NCI-H1092 treated with DMSO at 0.1 percent for 48 hours (cell line): ENCODE measurements at places on chromosomes 3 and 15.

- DNase-seq: no peak
Observed at GRCh38 chr3:127779747-127780146, 42.6 kb downstream of the MGLL start.

GRCh38 chr3:17983106-17983505 lies 240.7 kb upstream of the TBC1D5 start:
- DNase-seq: no peak

DNA sequence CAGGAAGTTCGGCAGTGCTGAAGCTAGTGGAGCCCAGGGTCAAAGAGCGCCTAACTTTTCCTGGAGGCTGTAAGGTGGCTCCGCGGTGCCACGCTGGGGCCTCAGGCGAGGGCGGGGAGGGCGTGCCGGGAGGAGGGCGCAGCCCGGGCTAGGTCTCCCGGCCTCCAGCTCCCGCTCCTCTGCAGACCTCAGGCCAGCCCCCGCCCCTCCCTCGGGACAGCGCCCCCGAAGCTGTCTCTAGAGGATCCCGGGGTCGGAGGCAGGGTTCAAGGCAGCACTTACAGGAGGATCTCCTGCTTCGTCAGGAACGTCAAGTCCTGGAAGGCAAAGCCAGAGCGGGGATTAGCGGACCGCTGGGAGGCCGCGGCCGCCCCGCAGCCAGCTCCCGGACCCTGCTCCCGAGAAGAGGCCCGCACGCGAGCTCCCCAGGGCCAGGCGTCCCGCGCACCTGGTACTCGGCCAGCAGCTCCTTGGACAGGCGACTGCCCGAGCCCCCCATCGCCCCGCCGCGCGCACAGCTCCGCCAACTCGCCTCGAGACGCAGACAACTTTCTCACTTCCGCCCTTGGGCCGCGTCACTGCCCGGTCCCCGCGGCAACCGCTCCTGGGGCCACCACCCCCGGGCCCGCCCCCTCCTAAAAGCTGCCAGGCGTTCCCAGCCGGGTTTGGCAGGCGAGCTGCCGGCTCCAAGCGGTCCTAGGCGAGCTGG lies at the start of gene CIB1:
CIB1 (minus strand) TSS at position 555 of the 709 bp plus-strand sequence; CDS start at position 499, 56 bp downstream.
- DNase-seq: peak; percentile 76

DNA sequence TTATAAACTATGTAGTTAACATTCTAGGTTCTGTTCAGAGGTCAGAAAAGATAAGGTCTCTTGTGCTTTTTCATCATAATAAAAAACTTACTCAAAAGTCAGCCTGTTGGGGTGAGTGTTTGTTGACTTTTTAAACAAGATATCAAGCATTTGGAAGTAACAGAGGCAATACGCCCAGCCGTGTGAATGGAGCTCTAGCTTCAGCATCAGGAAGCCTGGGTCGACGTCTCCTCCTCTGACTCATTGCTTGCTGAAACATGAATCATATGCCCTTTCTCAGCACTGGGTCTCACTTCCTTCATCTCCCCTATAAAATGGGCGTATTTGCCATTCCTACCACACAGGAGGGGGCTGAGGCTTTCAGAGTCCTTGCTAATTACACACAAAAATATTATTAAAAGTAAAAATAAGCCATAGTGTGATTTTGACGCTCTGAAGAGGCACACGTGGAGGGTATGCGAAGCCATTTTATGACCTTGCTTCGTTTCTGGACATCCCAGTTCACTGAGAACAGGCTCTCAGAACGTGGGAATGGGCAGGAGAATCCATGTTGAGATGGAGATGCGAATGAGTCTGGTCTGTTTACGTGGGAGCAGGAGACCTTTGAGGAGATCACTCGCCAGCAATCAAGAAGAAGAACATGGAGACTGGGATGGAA lies 220.8 kb upstream of the TPRG1 start:
- no peak for DNase-seq

DNA sequence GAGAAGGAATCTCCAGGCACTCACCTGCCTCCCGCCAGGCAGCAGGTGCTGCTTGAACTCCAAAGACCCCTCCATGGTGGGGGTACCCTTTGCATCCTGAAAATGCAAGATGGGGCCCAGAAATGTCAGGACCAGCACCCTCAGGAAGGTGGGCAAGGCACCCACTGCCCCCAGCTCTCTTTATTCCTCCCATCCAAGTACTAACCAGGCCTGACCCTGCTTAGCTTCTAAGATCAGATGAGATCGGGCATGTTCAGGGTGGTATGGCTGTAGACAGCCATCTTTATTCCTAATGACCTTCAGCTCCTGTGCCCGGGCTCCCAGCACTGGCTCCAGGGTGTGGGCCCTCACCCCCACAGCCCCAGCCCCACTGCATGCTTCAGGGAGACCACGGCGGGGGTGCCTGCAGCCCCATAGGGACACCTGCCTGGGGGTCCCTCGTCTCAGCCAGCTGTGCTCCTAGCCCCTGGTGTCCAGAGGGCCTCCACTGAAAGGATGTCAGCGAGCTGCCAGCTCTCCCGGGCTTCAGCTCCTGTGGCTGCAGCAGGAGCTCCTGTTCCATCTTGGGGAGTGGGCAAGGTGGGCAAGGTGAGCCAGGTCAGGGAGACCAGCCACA lies 13.2 kb downstream of the PLA2G4B start:
- no peak for DNase-seq

DNA sequence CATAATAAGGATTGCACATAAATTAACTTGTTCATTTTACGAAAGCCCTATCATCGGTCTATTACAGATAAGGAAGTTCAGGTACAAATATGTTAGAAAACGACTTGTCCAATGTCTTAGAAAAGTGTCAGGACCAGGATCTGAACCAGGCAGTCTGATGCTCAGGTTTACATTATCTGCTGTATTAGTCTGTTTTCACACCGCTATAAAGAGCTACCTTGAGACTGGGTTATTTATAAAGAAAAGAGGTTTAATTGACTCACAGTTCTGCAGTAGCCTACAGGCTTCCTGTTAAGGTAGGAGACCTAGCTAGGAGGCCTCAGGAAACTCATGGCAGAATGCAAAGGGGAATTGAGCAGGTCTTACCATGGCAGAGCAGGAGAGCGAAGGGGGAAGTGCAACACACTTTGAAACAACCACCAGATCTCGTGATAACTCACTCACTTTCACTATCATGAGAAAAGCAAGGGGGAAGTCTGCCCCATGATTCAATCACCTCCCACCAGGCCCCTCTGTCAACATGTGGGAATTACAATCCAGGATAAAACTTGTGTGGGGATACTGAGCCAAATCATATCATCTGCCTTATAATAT lies 45.8 kb upstream of the GOLIM4 start:
- DNase-seq: no peak

GRCh38 chr3:55588146-55588765 lies 101.2 kb upstream of the WNT5A start:
- DNase-seq: no peak

DNA sequence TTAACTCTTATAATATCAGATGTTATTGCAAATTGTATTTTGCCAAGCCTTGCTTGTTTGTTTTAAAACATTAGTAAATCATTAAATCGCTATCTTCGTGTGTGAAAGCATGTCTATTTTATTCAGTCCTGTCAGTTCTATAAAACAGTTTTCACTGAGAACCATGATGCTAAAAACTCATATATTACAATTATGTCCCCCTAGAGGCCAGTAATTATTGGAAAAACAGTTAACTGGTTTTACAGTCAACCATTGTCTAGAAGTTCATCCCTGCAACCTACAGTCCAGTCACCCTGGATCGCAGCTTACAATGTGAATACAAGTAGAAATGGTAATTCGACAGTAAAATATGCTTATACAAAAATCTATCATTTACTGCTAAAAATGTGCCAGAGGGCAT lies 311.5 kb upstream of the ROBO2 start:
- no peak for DNase-seq

GRCh38 chr15:29596266-29596665 lies 226.0 kb downstream of the TJP1 start:
- DNase-seq: no peak

- no peak for DNase-seq
Observed at GRCh38 chr3:12921736-12922135, 80.4 kb upstream of the RPL32 start.

GRCh38 chr15:94536549-94536948 lies 305.2 kb downstream of the MCTP2 start:
- DNase-seq: no peak

- no peak for DNase-seq
Observed at GRCh38 chr15:96261575-96262034, 68.9 kb upstream of the NR2F2 start.

DNA sequence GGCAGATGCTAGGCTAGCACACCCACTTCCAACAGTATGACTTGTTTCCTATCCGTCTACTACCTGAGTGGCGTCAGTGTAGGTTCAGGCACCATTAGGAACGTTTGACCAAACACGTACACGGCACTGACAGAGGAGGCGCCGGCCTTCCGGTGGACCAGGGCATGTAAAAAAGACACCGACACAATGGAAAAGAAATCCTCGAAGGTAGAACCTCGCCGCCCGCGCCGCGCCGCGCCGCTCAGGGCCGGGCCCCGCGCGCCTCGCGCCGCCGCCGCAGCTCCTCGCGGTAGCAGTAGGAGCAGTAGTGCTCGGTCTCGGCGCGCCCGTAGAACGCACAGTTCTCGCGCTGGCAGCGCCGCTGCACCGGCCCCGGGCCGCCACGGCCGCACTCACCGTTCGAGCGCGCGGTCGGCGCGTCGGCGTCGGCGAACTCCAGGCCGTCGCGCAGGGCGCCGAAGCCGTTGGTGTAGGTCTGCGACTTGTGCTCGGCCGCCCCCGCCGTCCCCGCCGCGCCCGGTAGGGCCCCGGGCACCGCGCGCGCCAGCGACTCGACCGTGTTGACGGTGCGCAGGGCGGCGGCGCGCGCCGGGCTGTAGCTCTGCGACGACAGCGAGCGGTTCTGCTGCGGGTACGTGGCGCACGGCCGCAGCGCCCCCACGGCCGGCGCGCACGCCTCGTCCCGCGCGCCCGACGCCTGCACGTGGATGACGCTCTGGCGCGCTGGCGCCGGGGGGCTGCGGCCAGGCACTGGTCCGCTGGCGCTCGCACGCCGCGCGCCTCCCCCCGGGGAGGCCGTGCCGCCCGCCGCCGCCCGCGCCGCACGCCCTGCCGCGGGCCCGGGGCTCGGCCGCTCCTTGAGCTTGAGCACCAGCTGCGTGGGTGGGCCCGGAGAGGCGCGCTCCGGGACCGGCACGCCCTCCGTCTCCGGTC lies 156.7 kb downstream of the KLF13 start:
- no peak for DNase-seq

DNA sequence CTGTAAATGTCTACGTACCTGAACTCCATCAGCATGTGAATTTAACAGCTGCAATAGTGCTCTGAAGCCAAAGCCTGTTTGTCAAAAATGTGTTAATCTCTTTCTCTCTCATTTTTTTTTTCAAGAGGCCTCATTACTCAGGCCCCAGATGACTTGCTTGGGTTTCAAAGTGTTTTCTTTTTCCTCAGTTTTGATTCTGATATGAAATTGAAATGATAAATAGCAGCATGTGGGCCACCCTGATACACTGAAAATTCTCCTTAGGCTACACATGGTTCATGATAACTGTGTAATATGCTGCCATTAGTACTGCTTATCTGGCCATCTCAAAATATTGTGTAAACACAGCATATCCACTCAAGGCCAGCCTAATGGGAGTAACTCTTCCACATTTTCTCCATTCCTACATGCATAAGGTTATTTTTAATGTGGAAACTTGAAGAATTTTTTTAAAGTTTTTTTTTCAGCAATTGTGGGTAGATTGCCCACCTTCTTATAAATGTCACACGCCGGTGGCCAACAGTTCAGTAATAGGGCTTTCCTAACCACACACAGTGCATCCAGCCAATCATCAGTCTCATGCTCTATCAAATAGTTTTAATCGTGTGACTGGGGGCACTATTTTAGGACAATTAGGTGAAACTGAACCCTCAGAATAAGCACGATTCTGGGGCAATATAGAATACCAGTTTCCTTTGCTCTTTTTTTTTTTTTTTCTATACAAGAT lies 13.1 kb upstream of the DENND4A start:
- no peak for DNase-seq

- no peak for DNase-seq
Observed at GRCh38 chr15:41506796-41507341, 6.8 kb downstream of the LTK start.

- DNase-seq: no peak
Observed at GRCh38 chr15:80560601-80561400, 134.3 kb upstream of the ABHD17C start.

DNA sequence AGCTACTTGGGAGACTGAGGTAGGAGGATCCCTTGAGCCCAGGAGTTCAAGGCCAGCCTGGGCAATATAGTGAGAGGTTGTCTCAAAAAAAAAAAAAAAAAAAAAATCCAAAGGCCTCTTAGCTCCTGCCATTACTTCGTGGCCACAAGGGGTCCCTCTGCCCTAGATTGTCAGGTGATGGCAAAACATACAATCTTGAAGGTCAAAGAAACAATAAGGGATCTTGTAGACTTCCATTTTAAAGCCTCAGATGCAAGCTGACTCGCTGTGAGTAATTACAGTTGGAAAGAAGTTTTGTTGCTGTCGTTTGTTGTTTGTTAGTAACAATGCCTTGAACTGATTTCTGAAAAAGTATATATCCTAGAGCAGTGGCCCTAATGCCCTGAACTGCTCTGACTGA lies 55.9 kb upstream of the PLCL2 start:
- DNase-seq: no peak

- peak; percentile 96 for DNase-seq
Observed at GRCh38 chr15:92831655-92832328, 68.3 kb upstream of the CHD2 start.

GRCh38 chr15:99385005-99385669 lies 133.9 kb downstream of the LRRC28 start:
- DNase-seq: no peak

- peak; percentile 4 for DNase-seq
Observed at GRCh38 chr3:113575206-113575605, 42.9 kb downstream of the SIDT1 start.

GRCh38 chr3:72492240-72492639 lies 356.0 kb downstream of the SHQ1 start:
- DNase-seq: no peak
